Tracheal epithelial cell (primary cell): ENCODE measurements at places on chromosomes 6 and 20. TPM values are rescaled to one million over a fixed set of nuclear protein-coding genes. Genes with fewer than 3 reads are reported as not detected.

Gene CDH4
- 2.4 and 5.8 TPM in 2 replicates for total RNA-seq

Gene GGTLC1
- total RNA-seq = not detected in 2 replicates

Gene PDE7B
- total RNA-seq = 0.24 TPM in 1 of 2 replicates, not detected in the other

Gene DDX43
- 0.43 and 0.48 TPM in 2 replicates for total RNA-seq

Gene GID8
- total RNA-seq = 52.1 and 64.6 TPM in 2 replicates

Gene SOBP
- 0.21 and 0.24 TPM in 2 replicates for total RNA-seq

Gene GRM1
- not detected in 2 replicates for total RNA-seq

Gene OR12D1
- not detected in 2 replicates for total RNA-seq

Gene GJA10
- total RNA-seq = not detected in 2 replicates

Gene RHAG
- not detected in 2 replicates for total RNA-seq

Gene TASP1
- 10.6 and 16.2 TPM in 2 replicates for total RNA-seq

Gene UBD
- total RNA-seq = 9.9 TPM in 1 of 2 replicates, not detected in the other

Gene ESR1
- under 0.01 and 0.24 TPM in 2 replicates for total RNA-seq

Gene PI16
- total RNA-seq = under 0.01 TPM in 1 of 2 replicates, not detected in the other

Gene GCLC
- total RNA-seq = 44.1 and 182 TPM in 2 replicates

Gene SUMO4
- under 0.01 and 0.24 TPM in 2 replicates for total RNA-seq

Gene ELOVL4
- total RNA-seq = 8.7 and 10.4 TPM in 2 replicates

Gene ELOVL2
- total RNA-seq = under 0.01 TPM in 1 of 2 replicates, not detected in the other

Gene RBCK1
- total RNA-seq = 235 and 274 TPM in 2 replicates

Gene ACOT8
- 38.6 and 42.0 TPM in 2 replicates for total RNA-seq

Gene NRN1
- total RNA-seq = 0.21 TPM in 1 of 2 replicates, not detected in the other
